NCI-H1417 treated with DMSO at 0.1 percent for 48 hours (cell line): ENCODE measurements at places on chromosomes 2 and 18.

GRCh38 chr2:120108049-120108448, 95.2 kb downstream of the EPB41L5 start:
- no peak for DNase-seq

GRCh38 chr2:200264631-200265030, 41.9 kb upstream of the SPATS2L start:
- no peak for DNase-seq

- DNase-seq = no peak
Measured at GRCh38 chr2:120744817-120745216, 9.1 kb downstream of the GLI2 start.

DNA sequence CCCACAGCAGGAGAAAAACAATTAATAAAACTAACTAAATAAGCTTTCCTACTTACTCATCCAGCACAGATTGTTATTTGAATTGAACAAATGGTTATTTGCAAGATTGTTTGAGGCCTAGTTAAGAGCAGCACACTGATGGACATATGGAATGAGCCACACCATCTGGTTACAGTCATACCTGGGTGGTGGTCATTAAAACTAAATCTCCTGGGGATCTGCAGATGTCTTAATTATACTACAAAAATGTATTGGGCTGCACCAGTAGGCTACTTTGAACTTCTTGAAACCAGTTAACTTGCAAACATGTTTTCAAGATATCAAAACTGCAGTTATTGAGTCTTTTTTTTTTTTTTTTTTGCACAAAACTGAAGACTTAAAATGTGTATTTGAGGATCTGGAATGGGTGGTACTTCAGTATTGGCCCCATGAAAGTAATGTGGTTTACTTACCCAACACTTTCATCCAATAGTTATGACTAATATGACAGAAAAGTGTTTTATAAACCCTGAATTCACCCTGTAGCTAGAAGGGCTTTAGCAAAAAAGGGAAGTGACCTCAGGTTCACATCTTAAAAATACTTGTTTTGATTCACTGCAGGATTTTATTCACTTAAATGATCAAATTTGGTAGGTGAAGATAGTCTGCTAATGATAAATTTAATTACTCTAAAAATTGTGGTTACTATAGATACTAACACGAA, 10.8 kb downstream of the AGFG1 start:
- no peak for DNase-seq

- DNase-seq = no peak
Measured at GRCh38 chr2:166180951-166181812, 53.4 kb upstream of the SCN1A start.

- DNase-seq = no peak
Measured at GRCh38 chr2:216792222-216793021, 67.4 kb downstream of the TNP1 start.

DNA sequence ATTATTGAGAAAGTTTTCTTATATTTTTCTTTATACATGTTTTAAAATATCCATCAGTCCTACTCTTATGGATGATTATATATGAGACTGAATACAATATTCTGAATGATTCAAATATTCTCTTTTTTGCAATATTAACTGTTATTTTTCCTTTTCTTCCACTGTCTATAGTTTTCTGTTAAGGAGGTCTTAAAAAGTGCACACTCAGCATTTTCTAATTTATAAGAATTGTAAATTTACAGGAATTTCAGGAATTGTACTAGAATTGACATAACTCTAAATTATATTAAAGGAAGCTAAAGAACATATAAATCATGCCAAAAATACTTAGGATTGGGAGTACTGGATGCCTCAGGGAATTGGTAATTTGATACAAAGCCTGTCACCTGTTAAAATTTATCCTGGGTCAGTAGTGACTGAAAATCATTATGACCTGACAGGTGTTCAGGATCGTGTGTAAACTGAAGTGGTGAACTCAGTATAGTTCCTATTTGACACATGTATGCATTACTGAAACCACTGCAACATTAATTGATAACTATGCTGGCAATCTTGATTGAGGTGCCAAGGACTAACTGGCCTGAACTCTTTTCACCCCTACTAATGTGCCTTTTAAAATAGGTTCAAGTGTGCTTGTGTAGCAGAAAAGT, 30.4 kb downstream of the MSTN start:
- no peak for DNase-seq

DNA sequence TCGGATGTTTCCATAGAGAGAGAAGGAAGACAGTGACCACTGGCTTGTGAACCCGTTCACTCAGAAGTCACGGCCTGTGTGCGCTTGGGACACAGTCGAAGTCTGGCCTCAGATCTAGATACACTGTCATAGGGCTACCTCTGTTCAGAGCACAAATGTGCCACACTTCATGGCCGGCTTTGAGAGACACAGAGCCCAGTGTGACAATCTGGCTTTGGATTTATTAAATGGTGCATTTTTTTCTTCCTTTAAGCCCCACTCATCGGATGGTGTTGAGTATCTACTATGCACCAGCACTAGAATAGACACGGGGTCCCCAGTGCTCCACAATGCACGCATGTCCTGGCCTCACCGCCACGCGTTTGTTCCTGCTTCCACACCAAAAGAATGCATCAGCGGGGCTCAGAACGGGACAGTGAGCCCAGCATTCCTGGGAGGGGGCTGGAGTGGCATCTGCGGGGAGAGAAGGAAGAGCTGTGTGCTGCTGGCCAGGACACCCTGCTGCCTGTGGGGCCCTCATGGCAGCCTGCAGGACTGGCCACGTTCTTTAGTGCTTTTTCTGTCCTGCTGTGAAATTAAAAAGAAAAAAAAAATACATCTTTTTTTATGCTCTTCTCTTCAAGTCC, 738.9 kb upstream of the SALL3 start:
- DNase-seq = no peak

DNA sequence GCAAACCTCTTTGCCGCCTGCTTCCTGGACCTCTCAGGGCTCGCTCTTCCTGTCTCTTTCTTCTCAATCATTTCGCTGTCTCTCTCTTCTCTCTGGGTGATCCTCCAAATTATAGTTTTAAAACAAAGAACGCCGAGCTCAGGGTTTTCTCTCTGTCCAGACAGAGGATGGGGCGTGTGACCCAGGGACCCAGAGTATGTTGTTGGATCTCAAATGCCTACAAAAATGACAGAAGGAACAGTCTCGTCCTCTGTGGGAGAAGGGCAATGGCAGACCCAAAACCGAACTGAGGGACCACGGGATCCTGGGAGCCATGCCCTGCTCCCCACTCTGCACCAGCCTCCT, 88.5 kb downstream of the EIPR1 start:
- DNase-seq = no peak

DNA sequence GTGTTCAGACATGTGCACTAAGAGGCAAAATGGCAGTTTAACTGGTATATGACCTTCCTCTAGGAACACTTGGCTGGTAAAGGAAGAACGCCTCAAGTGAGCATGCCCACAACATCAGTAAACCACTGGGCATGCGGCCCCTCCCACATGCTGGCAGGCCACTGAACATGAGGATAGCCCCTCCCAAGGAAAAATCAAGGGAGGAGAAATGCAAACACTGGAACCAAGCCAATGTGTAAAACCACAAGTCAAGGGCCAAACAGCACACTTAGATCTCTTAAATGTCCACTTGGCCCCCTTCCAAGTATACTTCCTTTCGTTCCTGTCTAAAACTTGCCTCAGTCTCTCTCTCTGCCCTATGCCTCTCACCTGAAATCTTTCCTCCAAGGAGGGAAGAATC, 980.8 kb downstream of the TSN start:
- DNase-seq = no peak

DNA sequence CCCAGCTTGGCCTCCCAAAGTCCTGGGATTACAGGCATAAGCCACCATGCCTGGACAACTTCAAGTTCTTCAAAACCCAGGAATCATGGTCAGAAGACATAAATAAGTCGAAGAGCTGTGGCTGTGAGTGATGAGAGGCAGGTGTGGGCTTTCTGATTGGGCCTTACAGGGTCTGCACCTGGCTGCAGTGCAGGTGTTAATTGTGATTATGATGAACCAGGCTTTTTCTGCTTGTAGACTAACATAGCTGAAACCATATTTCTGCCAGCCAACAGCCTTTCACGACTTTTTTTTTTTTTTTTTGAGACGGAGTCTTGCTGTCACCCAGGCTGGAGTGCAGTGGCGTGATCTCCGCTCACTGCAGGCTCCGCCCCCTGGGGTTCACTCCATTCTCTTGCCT, 14.9 kb upstream of the DTNB start:
- no peak for DNase-seq

DNA sequence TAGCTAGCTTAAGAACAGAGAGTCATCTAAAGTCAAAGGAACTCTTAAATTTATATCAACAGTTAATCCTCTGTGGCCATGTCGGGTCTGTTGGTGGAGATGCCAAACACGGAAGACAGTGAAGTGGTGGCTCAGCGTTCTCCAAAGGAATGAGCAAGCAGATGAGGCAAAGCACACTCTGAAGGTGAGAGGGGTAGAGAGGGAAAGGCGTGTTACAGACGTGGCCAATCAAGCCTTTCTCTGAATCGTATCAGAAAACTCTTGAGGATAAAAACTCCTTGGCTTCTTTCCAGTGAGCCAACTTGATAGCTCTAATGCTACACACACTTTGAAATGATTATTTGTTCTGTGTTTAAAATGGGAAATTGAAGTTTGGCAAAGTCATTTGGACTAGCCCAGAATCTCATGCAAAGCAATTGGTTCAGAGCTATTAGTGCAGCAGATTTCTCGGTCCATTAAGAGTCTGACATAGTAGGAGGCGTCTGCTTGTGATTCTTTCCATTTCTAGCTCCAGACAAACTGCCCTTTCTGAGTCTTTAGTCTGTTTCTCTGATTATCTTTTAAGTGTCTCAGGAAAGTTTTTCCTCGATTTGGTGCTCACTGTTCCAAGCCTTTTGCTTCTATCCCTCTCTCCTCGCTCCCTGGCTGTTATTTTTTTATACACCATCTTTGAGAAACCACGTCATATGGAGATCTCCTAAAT, 57.5 kb upstream of the CPO start:
- DNase-seq = no peak

DNA sequence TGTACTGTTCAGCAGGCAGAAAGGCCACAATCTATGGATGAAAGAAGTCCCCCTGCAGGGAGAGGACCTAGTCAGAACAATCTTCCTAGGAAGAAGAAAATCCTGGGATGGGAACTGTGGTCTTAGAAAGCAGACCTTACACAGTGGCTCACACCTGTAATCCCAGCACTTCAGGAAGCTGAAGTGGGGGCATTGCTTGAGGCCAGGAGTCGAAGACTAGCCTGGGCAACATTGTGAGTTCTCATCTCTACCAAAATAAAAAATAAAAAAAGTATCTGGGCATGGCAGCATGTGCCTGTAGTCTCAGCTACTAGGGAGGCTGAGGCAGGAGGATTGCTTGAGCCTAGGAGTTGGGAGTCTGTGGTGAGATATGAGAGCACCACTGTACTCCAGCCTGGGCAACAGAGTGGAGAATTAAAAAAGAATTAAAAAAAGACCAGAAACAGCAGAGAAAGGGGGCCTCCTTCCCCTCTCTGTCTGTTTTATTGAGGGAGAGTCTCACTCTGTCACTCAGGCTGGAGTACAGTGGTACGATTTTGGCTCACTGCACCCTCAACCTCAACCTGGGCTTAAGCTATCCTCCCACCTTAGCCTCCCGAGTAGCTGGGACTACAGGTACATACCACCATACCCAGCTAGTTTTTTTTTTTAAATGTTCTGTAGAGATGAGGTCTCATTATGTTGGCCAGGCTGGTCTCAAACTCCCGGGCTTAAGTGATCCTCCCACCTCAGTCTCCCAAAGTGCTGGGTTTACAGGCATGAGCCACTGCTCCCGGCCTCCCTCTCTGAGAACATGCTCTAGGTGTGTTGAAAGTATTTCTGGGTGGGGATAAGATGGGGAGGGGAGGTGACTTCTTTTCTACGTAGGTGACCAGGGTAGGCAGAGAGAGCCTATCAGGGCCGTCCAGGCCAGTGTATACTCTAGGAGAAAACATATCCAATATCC, 7.4 kb downstream of the RHOB start:
- DNase-seq = no peak

- DNase-seq = no peak
Measured at GRCh38 chr2:226836548-226836885, 663 bp downstream of the RHBDD1 start.

DNA sequence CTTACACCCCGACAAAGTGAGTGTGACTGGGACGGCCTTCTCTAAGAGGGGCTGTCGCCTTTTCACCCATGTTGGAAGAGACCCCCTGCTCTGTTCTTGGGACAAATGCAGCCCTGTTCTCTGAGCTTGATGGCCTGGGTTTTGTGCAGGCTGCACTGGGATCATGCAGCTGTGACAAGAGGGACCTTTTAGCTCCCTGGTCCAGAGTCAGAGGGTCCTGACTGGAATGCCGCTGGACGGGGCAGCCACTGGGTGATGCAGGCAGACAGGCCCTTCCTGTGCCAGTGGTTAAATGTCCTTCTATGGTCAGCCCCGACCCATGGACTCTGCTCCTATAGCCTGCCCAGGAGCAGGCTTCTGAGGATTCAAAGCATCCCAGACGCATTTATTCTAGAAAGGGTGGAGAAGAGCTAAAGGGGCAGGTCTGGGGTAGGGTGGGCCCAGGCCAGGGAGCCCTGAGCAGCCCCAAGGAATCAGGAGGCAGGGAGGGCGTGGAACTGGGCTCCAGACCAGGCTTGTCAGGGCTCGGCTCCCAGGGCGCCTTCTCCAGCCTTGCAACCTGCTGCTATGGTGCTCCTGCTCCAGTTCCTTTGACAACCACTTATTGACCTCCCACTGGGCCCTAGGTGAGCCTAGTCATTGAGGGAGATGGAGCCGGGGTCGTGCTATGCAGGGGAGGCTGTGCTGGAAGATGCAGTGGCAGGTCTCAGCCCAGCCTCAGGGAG, 277.9 kb upstream of the HS6ST1 start:
- DNase-seq = no peak

GRCh38 chr2:218710334-218710686, 325 bp upstream of the TTLL4 start:
- no peak for DNase-seq

DNA sequence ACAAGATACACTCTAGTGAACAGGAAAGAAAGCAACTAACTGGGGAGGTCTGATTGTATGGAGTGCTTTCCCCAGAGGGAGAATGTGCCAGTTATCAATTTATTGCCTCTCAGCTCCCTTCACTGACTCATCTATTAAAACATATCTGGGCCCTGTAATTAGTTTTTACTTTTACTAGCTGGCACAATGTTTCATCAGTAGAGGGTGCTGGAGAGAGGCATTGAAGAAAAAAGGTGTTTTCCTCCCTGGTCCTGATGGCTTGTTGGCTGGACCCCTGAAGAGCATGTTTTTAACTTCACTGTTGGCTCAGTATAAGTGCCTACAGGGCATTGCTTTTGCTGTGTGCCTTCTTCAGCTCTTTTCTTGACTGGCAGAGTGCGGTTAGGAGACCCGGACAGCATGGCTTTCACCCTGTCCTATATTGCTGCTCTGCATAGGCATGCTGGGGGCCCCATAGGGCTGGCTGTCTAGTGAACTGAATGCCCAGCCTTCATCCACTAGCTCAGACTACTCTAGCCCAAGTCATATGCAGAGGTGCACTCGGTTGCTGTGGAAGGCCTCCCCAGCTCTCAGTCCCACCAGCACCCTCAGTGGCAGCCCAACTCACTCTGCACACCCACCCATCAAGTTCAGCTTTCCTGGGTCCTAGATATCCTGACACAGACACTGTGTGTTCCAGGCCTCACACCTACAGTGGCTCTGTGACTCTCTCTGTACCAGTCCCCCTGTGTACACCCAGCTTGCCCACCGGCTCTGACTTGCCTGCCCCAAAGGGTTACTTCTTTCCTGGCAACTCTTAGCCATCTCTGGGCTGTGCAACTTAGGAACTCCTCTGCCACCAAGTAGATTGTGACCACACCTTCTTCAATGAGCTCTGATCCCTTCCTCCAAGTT, 62.3 kb upstream of the ACYP2 start:
- DNase-seq = no peak

GRCh38 chr2:108220191-108220590, 19.6 kb upstream of the SULT1C3 start:
- no peak for DNase-seq
